ENCODE measurements at places on chromosomes 1 and 21.

DNA sequence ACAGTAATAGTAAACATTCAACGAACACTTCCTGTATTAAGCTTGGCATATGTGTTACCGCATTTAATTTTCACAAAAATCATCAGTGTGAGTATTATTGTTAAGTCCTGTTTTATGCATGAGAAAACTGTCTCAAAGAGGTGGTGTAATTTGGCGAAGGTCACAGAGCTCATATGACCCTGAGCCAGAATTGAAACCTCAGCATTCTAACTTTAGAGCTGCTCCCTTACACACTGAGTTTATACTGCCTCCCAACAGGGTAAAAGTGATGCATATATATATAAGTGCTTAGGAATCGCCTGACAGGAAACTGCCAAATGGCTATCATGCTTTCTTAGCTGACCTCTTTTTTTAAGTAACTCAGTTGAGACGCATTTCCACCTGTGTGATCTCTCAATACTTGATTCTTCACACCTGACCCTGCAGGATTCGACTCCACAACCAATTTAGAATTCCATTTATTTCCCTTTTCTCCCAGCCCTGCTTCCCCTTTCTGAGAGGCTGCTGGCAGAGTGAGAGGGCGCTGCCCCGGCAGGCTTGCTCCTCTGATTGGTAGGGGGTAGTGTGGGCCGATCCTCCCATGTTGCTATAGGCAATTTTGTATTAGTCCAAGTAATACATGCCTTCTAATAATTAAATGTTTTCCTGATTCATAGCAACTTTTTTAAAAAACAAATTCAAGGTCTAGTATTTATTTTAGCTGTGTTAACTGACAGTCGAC lies 40.5 kb downstream of the ZBTB40 start:
- DNase-seq = no peak

DNA sequence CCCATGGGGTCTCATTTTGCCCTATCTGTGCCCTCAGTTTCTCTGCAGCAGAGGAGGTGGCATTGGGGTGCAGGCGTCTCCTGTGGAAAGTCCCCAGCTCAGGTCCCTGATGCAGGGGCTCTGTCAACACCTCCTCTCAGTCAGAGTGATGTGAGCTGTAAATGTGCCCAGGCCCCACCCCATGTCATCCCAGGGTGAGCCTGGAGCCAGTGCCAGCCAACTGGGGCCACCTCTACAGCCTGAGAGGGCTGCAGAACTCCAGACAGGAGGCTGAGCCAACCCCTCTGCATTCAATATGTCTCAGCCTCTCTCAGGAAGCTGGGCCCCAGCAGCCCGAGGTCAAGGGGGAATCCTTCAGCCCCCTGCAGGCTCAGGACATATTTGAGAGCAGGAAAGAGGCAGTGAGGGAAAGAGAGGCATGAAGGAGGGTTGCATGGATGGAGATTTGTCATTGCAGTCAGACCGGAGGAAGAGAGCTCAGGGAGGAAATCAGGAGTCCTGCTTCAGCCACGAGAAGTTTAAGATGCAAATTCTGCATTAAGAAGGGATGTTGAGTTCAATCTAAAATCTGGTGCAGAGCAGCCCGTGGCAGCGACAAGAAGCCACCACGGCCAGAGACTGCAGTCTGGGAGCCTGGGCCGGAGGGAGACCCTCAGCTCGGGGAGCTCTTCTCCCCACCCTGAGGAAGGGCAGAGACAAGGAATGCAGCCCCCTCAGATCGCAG lies 288.2 kb upstream of the VAMP3 start:
- no peak for DNase-seq

- no peak for DNase-seq
These were observed 232.6 kb upstream of the PLXNA2 start for GRCh38 chr1:208476846-208477170.

- peak; percentile 79 for DNase-seq
These were observed 636 bp upstream of the YRDC start for GRCh38 chr1:37808369-37809319.

DNA sequence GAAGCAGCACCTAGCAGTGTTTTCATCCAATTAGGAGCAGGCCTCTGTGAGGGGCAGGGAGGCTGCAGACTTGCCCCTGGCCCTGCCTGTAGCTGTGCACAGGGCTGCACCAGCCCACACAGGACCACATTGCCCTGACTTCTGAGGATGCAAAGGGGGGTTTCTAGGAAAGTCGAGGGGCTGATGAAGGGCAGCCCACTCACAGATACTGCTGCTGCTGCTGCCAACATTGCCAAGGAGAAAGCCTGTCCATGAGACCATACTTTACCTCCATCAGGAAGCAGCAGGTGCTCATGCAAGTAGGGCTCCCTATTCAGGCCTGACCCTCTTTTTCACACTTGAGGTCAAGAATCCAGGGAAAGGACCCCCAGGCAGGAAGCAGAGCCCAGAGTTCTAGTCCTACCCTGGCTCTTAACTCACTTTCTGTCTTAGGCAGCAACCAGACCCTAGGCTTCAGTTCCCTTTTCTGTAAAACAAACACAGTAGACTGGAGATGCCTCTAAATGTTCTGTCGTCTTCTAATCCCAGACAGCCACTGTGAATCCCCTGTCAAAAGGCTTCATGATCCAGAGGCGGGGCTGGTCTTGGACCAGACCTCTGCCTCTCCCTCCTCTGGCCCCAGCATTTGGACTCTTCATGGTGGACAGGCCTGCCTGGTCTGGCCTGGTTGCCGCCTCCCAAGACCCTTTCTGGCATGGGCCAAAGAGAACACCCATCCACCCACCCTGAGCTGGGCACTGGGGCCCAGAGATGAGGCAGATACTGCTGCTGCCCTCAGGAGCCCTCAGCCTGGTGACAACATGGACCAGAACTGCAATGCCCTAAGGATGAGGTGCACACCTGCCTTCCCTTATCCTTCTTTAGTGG lies 120.2 kb downstream of the GLIS1 start:
- no peak for DNase-seq
